ENCODE measurements at places on chromosomes 1 and 21. TPM values are rescaled to one million over a fixed set of nuclear protein-coding genes. Genes with fewer than 3 reads are reported as not detected.

Gene CFAP410
- total RNA-seq = 6.8 TPM

Gene TINAGL1
- 0.51 TPM for total RNA-seq

Gene WNT9A
- 8.5 TPM for total RNA-seq

Gene ID3
- total RNA-seq = 415 TPM

Gene IL24
- total RNA-seq = 0.31 TPM

Gene ADAMTS1
- total RNA-seq = 0.22 TPM

Gene PIGR
- not detected for total RNA-seq

Data from A549 treated with GW870086 at 1 μM for 4 hours (cell line).